ENCODE measurements at places on chromosomes 6 and 20. TPM values are rescaled to one million over a fixed set of nuclear protein-coding genes. Genes with fewer than 3 reads are reported as not detected.

Gene CALHM5
- total RNA-seq: 8.2 TPM

- no peaks in the 10 kb centered on the region for H3K27me3 ChIP-seq
- H3K36me3 ChIP-seq: no peaks in the 10 kb centered on the region
- no peak overlapping the region for H3K4me3 ChIP-seq
- no peak overlapping the region for H3K27ac ChIP-seq
- DNase-seq: no peak
- H3K4me1 ChIP-seq: no peaks in the 10 kb centered on the region
These were observed 16.2 kb upstream of the VAPB start for GRCh38 chr20:58372806-58373205.

DNA sequence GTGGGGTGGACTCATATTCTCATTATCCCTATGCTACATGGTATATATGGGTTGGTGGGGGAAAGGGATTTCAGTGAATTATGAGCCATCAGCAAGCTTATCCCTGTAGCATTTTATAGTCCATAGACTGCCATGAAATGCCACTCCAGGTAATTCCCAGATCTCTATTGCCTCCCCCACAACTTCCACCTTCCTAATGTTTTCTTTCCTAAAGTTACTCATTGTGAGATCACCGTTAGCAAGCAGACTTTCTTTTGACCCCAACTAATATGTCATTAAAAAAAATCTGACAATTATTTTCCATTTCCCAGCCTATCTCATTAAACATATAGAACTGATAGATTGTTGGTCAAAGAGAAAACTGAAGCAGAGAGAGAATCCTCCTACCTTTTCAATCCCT is 40.7 kb upstream of the TBX18 start:
- no peak overlapping the region for H3K27ac ChIP-seq
- no peaks in the 10 kb centered on the region for H3K36me3 ChIP-seq
- DNase-seq: no peak

GRCh38 chr6:91782802-91783201 is 1195.9 kb upstream of the MAP3K7 start:
- DNase-seq: no peak
- no peaks in the 10 kb centered on the region for H3K36me3 ChIP-seq
- H3K27ac ChIP-seq: no peak overlapping the region
- no peaks in the 10 kb centered on the region for H3K4me1 ChIP-seq

DNA sequence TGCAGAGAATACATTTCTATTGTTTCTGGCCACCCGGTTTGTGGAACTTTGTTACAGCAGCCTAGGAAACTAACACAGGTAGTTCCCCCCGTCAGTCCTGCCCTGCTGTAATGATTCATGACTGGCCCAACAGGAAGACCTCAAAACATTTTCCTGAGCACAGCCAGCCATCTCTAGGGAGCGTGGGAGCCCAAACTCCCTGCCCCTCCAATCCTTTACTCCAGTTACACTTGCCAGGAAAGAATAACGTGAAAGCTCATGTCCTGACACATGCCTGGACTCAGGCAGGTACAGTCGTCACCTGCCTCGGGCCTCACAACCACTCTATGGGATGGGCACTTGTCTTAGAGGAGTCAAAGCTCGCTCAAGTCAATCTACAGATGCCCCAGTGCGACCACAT is 8.4 kb downstream of the TXNDC5 start:
- H3K36me3 ChIP-seq: peaks cover 46% of the 10 kb centered on the region
- H3K27me3 ChIP-seq: no peaks in the 10 kb centered on the region
- H3K4me1 ChIP-seq: no peaks in the 10 kb centered on the region
- DNase-seq: no peak
- H3K4me3 ChIP-seq: no peak overlapping the region

Gene ADA
- 7.0 TPM for total RNA-seq

- peaks cover 5% of the 10 kb centered on the region for H3K4me1 ChIP-seq
- no peak for DNase-seq
- peak overlapping the region; percentile 33 for H3K27ac ChIP-seq
- no peaks in the 10 kb centered on the region for H3K27me3 ChIP-seq
- peak overlapping the region; percentile 70 for H3K4me3 ChIP-seq
These were observed 408 bp downstream of the PTCHD4 start for GRCh38 chr6:48110436-48111142.

GRCh38 chr20:45096781-45097180 is 4.1 kb downstream of the KCNS1 start:
- H3K4me3 ChIP-seq: no peak overlapping the region
- H3K27ac ChIP-seq: no peak overlapping the region
- no peaks in the 10 kb centered on the region for H3K36me3 ChIP-seq
- H3K27me3 ChIP-seq: 0 out of 2 replicates have a peak, but pooled peaks cover 3% of the 10 kb centered on the region

DNA sequence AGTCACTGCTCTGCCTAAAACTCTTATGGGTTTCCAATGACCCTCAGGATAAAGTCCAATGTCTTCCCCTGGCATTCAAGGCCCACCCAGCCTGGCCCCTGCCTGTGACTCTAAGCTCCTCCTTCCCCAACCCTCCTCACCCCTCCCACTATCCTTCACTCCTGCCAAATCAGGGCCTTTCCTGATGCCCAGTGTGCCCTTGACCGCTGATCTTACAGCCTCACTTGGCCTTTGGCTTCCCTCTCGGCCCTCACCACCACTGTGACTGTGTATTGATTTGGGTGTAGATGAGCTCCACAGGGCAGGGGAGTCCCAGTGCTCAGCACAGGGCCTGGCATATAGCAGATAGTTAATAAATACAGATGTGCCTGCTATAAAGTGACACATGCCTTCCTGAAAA is 115.7 kb downstream of the TOX2 start:
- no peak overlapping the region for H3K27ac ChIP-seq
- peaks cover 10% of the 10 kb centered on the region for H3K4me1 ChIP-seq
- no peaks in the 10 kb centered on the region for H3K36me3 ChIP-seq
- H3K27me3 ChIP-seq: no peaks in the 10 kb centered on the region
- H3K4me3 ChIP-seq: no peak overlapping the region

Gene SPDEF
- total RNA-seq: not detected

Gene CLPSL2
- total RNA-seq: not detected

GRCh38 chr6:141463237-141463977 is 669.3 kb upstream of the GJE1 start:
- H3K36me3 ChIP-seq: no peaks in the 10 kb centered on the region
- H3K4me1 ChIP-seq: peaks cover 48% of the 10 kb centered on the region
- peak overlapping the region; percentile 61 for H3K4me3 ChIP-seq
- no peaks in the 10 kb centered on the region for H3K27me3 ChIP-seq
- H3K27ac ChIP-seq: peak overlapping the region; percentile 84
- peak; percentile 81 for DNase-seq

All from GM23248 (cell line).